ENCODE measurements at places on chromosomes 1 and 21.

GRCh38 chr1:89041119-89041641 is 18.5 kb upstream of the GBP3 start:
- no peaks in the 10 kb centered on the region for H3K27me3 ChIP-seq
- no peaks in the 10 kb centered on the region for H3K4me1 ChIP-seq
- no peak overlapping the region for H3K4me3 ChIP-seq
- DNase-seq: no peak

DNA sequence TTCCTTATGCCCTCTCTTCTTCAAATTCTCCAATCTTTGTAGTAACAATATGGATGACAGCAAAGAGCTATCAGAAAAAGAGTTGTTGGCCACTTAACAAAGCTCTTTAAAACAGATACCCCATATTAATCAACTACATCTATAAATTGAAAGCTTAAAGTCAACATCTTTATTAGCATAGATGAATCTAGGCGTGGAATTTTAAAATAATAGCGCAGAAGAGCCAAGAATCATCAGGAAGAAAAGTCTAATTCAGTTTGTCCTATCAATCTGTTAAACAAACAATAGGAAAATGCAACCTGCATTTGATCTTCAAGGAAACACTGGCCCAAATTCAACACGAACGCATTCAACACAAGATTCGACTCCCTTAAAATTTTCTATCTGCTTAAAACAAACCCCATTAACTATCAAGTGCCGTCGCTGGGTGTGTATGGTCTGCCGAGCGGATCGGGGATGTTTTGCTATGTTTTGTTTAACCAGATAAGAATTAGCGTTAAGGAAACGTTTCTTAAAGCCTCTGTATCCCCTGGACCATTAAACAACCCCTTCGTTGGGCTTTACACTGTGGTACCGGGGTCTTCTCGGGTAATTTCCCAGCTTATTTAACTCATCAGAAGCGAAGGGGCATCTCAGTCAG is 1.0 kb downstream of the LYST start:
- H3K27ac ChIP-seq: peak overlapping the region; percentile 97
- DNase-seq: no peak
- H3K36me3 ChIP-seq: no peaks in the 10 kb centered on the region
- H3K4me3 ChIP-seq: peak overlapping the region; percentile 83
- H3K4me1 ChIP-seq: peaks cover 9% of the 10 kb centered on the region

DNA sequence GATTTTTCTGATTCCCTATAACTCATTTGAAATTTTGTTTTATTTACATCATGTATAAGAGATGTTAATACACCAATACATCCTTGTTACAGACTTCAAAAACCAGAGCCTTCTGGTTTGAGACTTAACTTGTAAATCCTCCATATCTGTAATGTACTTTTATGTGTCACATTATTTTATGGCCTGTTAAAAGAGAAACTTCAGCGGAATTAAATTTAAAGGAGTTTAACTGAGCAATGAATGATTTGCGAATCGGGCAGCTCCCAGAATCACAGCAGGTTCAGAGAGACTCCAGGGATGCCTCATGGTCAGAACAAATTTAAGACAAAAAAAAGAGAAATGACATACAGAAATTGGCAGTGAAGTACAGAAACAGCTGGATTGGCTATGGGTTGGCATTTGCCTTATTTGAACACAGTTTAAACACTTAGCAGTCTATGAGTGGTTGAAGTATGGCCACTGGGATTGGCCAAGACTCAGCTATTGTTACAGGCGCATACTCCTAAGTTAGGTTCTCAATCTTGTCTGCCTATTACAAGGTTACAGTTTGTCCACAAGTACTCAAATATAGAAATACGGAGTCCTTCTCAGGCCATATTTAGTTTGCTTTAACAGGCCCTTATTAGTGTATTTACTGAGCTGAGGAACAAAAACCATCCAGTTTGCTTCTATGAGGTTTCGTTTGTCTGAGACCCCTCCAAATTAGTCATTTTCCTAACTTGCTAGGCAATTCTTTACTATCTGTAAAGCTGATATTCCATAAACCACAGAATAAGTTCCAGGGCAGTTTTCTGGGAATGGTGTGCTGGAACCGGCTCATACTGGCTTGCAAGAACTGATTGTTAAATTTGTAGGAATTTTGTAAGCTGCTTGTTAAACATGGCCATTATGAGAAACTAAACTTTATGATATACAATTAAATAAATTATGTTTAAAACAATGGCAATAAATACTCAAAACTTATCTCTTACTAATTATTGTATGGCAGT is 56.2 kb upstream of the WDR26 start:
- no peak overlapping the region for H3K27ac ChIP-seq
- DNase-seq: no peak

DNA sequence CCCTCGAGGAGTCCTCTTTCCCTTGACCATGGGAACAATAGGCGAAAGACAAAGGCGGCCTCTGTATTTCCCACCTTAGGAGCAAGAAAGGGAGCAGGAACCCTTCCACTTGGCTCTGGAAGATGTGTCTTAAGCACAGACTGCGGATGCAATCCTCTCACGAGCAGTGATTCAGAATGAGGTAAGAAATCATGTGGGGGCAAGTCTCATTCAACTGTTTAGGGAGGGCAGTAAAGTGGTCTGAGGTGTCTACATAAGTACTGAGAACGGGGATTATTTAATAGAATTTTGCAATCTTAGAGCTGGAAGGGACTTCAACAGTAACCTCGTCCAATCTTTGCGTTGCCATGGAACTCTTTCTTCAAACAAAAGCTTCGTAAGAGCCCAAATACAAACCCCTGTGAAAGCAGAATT is 1.6 kb upstream of the DYRK3 start:
- no peak overlapping the region for H3K4me3 ChIP-seq
- peak; percentile 89 for DNase-seq
- H3K4me1 ChIP-seq: peaks cover 2% of the 10 kb centered on the region
- peak overlapping the region; percentile 11 for H3K27ac ChIP-seq
- H3K27me3 ChIP-seq: no peaks in the 10 kb centered on the region

Measured in lung (tissue), 17 donors.